ENCODE measurements at places on chromosomes 5 and 9.

DNA sequence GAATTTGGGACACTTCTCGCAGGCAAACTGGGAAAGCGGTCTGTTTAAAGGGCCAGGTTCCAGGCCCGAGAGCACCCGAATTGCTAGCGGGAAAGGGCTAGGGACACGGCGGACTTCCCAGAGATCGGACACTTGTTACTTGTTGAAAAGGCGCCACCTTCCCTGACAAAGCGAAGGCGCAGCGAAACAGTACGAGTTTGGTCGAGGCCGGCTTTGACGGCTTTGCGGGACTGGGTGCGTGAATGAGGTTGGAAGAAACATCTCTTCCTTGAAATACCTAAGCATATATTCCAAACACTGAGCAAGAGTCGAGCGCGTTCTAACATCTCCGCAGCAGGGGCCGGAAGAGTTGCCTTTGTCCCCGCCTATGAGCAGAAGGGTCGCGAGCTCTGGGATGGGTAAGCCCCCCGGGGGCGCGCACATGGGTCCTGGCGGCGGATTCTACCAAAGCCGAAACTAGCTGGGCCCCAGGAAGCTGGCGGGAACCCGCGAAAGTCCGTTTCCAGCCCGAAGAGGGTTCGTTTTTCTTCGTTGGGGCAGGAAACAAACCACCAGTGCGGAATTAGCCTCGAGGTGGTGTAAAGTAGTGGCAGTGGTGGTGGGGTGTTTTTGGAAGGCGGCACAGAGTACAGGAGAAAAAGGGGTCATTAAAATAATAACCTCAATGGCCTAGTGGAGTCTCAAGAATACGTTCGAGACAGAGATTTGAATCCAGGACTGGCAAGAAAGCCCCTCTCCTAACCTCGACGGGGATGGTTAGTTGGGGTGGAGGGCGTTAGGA lies 1.5 kb downstream of the GDNF start:
- peak; percentile 64 for DNase-seq

DNA sequence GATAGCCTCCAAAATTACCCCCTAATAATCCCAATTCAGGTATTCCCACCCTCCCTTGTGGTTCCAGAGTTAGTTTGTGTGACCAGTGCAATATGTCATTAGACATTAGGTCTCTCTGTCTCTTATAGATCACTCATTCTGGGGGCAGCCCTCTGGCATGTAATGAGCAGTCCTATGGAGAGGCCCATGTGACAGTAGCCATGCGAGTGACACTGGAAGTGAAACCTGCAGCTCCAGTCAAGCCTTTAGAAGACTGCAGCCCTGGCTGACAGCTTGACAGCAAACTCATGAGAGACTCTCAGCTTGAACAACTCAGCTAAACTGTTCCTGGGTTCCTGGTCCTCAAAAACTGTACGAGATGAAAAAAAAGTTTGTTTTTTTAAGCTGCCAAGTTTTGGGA lies 54.0 kb upstream of the HSPB3 start:
- no peak for DNase-seq

DNA sequence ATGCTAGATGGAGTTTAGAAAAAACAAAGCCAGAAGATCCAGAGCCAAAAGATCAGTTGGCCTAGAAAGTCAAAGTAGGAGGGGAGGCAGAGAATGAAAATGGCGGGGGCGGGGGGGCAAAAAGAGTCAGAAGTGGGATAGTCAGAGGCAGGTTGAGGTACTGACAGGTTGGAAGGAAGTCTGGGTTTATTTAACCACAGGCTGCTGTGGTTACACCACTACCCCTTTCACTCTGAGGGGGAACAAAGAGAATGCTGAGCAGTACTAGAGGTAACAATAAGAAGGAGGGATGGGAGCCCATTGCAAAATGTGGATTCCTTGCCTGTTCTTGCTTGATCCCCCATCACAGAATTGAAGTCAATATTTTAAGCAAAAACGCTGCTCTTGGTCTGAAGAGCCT lies 111.8 kb downstream of the CAVIN4 start:
- DNase-seq = no peak

DNA sequence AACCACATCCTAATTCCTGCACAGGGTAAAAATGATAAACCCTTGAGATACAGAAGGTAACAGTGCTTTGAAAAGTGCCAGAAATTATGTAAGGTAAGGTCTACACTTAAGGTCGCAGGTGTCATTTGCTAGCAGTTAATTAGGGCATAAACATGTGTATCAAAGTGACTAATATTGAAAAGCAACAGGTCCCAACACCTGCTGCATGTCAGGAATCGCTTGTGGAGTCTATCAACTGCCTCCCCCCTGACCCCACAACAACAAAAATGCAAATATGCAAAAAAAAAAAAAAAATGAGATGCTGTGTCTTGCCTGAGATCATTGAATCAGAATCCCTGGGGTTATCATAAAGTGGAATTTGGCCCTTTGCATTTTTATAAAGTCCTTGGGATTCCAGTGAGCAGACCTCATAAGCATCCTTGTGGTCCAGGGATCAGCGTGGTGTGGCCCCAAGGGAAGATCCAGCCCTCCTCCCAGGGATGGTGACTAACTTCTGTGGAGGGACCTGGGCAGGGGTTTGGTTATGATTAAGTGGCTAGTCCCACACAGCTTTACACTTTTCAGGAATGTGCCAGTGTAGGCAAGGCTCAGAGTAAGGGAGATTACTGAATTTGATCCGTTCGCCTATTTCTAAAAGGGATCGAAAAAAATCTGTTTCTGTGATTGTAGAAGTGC lies 92.5 kb upstream of the TNFSF8 start:
- DNase-seq = no peak

DNA sequence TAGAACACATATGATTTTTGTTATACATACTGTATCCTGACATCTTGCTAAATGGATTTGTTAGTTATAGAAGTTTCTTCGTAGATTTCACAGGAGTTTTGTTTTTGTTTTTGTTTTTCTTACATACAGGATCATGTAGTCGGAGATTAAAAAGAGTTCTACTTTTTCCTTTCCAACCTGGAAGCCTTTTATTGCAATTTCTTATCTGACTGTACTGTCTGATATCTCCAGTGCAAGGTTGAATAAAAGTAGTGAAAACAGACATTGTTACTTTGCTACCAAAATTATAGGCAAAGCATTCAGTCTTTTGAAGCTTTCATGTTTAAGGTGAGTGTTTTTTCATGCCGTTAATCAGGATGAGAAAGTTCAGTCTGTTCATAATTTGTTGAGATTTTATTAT lies 117.4 kb upstream of the PRSS3 start:
- no peak for DNase-seq

DNA sequence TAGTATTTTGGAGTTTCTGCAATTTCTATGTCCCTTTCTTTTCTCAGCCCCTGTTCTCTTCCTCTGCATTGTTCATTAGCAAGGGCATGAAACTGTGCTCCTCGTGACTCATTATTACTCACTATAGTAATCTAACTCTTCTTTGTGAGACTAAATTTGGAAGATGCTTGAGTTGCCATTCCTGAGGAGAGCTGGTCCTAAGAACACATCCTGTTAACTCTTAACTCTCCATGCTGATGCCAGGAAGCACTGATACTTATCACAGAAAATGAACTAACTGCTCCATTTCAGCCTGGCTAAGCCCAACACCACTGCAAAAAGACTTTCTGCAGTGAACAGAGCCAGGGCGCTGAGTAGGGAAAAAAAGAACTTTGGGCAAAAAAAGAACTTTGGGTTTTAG lies 10.6 kb upstream of the CSNK1A1 start:
- no peak for DNase-seq

GRCh38 chr9:126459126-126459525 lies 132.5 kb downstream of the MVB12B start:
- no peak for DNase-seq

DNA sequence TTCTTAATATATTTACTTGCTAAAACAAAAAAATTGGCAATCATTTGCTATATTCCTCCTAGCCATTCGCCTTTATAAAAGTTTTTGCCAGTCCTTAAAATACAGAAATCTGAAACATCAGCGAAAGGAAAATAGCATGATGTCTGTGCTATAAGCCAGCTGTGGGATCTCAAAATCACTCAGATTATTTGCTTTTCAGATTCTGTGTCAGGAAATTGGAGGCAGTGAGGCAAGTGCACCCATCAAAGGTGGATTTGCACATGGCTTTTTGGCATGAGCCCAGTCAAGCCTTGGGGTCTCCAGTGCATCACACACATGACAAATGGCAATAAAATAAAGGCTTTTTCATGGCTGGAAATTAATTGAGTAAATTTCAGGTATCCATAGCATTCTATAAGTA lies 196.8 kb upstream of the DAPK1 start:
- no peak for DNase-seq

GRCh38 chr5:124663101-124663506 lies 83.3 kb downstream of the ZNF608 start:
- DNase-seq = peak; percentile 76

DNA sequence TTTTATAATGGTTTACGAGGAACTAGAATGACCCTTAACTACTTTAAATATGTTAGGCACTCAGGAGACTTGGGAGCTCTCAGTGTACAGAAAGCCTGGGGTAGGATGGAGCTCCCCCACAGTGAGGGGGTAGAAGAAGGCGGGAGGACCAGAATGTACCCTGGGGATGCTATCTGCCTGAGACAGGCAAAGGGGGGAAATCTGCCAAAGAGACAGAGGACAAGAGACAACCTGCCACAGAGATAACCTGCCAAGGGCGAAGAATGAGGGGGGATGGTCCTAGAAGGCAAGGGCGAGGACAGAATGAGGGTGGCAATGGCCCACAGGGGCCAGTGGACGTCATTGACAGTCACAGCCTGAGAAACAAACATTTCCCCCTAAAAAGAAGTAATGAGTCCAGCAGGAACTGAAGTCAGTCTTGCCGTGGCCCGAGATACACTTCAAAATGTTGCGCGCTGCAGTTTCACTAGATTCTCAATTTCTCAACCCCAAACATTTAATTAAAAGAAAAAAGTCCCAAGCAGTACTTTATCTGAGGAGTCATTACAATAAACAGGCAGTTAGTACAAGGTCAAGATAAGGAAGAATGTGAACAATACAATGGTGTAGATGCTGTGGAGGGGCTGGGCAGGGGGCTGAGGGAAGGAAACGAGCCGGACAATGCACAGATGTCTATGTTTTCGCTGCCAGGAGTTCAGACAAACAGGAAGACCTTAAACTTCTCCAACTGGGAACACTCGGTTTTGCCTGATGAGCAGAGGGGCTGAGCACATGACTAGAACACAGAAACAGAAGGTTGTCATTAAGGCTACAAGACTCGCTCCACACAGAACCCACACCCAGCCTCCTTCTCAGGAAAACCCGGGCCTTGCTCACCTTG lies 125.0 kb downstream of the LHFPL2 start:
- no peak for DNase-seq
